Spinal cord (tissue), 10 donors: ENCODE measurements at places on chromosomes 1 and 21. TPM values are rescaled to one million over a fixed set of nuclear protein-coding genes. Genes with fewer than 3 reads are reported as not detected.

DNA sequence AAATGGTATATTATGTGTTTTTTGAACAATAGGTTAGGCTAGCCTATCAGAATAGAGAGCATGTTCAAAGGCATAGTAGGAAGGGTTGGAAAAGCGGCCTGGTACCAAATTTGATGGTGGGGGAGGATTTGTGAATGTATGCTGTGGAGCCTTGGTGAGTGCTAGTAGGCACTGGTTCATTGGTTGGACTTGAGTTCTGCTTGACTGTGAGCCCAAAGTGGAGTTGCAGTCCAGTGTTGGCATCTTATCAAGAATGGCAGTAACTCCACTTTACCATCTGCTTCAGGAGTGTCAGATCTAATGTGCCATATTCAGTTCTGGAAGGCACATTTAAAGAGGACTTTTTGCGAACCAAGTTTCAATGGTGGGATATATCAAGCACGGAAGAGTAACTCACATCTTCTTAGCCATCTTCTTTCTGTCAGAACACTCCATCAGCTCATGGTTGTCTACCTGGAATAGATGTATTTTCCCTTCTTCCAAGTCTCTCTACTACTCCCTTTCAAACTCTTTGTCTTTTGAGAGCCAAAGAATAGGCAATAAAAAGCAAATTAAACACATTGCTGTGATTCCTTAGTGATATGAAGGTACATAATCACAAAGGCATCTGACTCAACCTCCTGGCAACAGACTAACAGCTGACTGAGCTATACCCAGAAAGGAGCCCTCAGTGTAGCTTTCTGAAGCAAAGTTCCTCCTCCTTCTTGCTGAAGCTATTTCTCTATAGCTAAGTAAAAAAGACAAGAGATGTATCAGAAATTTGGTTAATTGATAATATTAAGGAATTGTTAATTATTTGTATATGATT lies 21.7 kb downstream of the LRRC8B start:
- DNase-seq = no peak

DNA sequence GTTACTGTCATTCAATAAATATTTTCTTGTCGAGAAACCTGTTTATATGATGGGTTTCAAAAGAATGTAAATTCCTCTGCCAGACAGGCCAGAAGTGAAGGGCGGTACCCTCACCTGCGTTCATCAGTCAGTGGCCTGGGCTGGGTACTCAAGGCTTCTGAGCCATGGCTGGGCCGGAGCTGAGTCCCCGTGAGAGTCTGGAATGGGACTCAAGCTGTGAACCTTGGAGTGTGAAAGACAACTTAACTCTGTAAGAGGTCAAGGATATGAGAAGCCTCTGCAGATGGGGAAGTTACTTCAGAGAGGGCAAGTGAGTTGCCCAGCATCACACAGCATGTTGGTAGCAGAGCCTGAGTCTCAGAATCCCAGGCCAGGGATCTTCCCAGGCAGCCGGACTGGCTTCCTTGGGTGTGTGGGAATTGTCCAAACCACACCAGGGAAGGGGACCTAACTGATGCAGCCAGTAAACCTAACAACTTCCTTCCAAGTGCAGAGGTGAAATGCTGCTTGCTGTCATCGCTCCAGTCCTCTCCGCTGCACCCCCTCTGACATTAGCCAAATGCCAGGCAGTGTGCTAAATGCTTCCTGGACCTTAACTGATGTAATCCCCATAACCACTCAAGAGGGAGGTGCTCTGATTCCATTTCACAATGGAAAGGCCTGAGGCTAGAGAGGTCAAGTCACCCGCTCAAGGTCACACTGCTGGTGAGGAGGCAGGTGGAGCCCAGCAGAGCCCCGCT lies 4.8 kb downstream of the DISP3 start:
- DNase-seq = no peak

The AKT3 gene
- 74.9 TPM for total RNA-seq

GRCh38 chr21:15978215-15978738 lies 248.5 kb downstream of the USP25 start:
- DNase-seq = no peak

The HSD11B1 gene
- 0.22 TPM for total RNA-seq

DNA sequence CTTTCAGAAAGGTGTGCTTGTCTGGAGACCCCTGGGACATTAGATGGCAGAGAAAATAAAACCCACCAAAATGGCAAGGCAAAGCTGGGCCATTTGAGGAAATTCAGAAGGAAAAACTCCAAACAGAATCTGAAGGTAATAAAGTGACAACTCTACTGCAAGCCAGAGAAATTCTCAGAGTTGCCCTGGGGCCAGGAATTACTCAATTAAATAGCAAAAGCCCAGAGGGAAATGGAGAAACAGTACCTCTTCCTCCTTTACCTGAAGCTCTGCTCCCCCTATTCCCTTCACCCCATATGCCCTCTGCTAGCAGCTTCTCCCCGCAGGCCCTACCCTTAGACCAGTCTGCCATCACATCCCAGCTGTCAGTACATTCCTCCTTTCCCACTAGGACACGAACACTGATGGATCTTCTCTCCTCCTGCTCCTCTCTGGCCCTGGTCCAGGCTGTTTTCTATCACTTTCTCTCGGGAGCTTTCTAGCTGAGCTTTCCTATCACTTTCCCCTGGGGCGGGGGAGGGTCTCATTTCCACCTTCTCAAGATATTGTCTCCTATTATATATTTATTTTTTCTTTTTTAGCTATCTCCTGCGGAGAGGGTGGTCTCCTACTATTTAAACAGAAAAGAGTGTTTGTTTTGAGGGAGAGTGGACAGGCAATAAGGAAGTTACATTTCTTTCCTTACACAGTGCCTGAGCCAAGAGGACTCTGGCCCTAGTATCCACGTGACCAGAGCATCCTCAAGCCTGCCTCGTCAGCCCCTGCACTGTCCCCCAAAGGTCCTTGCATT lies 47.7 kb upstream of the RBM15 start:
- DNase-seq = no peak
